ENCODE measurements at places on chromosomes 1 and 21. TPM values are rescaled to one million over a fixed set of nuclear protein-coding genes. Genes with fewer than 3 reads are reported as not detected.

DNA sequence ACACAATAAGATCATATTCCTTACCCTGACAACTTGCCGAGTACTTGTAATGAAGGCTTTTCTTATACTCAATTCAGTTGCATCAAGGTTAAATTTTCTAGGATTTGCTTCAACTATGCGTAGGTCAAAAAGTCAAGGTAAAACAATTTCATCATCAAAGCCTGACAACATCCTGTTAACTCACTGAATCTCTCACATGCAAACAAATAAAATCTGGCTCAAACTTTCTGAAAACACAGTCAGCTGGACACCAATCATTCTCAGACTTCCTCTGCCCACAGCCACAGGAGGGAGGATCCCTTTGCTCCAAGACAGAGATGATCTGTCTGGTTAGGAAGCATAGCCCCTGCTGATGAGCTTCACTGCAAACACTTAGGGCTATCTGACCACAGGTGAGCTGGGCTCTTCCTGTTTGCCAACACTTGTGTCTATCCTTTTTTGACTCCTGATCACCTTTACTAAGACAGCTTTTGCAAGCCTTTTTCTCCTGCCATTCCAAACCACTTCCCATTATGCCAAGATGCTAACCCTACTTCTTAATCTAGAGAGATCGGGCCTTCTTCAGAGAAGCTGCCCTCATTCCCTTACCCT, 20.0 kb downstream of the STX6 start:
- ATAC-seq = no peak

DNA sequence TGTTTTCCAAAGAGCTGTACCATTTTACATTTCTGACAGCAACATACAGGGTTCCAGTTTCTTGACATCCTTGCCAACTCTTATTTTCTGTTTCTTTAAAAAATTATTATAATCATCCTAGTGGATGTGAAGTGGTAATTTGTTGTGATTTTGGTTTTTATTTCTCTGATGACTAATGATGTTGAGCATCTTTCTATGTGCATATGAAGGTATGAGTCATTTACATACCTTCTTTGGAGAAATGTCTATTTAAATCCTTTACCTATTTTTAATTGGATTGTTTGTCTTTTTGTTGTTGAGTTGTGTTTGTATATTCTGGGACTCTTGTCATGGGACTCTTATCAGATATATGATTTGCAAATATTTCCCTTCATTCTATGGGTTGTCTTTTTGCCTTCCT, 20.8 kb upstream of the MPC2 start:
- no peak for ATAC-seq

TFF2 gene
- not detected for total RNA-seq

- no peak for ATAC-seq
These were observed 698.8 kb downstream of the MATN1 start for GRCh38 chr1:30024411-30025195.

GRCh38 chr1:33110477-33110876, 29.5 kb downstream of the AZIN2 start:
- no peak for ATAC-seq

NCAM2 gene
- total RNA-seq = 2.3 TPM

DNA sequence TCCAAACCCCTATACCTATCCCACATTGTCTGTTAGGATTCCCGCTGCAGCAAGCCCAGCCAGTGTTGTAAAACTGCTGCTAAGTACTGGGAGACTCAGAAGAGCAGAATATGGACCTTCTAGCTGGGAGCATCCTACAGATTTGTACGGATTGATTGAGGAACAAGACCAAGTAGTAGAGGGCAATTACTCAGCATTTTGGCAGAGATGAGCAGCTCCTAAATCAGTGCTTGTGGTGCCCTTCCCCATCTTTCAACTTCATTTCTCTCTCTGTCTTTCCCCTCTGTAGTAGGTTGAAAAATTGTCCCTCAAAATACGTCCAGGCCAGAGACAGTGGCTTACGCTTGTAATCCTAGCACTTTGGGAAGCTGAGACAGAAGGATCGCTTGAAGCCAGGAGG, 37.3 kb upstream of the HTR1D start:
- no peak for ATAC-seq

HPCAL4 gene
- 30.1 TPM for total RNA-seq

FHAD1 gene
- total RNA-seq = 1.6 TPM

DNA sequence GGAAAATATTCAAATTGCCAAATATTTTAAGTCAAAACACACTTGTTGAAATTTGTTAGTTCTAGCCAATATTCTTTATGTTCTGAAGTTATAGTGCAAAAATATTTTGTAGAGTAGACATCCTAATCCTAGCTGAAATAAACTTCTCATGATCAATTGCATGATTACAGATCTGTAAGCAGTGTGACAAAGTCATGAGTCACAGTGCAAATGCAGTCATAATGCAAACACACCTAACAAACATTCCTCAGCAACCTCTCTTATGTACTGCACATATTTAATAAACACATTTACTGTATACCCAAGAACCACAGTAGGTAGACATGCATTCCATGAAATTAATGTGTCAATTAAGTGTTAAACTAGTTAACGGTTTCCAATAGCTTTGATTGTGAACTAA, 1857.4 kb downstream of the NCAM2 start:
- no peak for ATAC-seq

DNA sequence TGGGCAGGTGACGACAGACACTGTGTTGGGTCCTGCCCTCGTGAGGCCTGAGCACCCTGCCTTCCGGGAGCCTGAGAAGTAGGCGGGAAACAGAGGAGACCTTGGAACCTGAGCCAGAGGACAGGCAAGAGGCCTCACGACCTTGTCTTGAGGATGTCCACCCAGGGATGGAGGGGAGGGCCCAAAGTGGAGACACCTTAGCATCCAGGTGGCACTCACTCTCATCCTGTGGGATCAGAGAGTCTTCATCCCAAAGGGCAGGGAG, 347.2 kb downstream of the NPHP4 start:
- ATAC-seq = no peak

DNA sequence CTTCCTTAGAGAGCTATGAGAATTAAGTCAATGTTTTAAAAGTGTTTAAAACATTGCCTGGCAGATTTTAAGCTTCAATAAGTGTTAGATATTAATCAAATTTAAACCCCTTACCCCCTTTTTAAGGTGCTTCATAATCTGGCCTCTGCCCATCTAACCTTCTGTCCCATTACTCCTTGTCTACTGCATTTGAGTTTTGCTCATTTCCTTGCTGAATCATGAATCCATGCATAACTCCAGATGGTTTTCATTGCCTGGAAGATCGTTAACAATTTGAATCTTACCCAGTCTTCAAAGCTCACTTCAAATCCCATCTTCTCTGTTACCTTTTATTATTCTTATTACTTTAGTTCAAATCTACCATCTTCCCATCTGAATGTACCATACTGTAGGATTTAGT, 4.6 kb downstream of the HJV start:
- ATAC-seq = no peak

DNA sequence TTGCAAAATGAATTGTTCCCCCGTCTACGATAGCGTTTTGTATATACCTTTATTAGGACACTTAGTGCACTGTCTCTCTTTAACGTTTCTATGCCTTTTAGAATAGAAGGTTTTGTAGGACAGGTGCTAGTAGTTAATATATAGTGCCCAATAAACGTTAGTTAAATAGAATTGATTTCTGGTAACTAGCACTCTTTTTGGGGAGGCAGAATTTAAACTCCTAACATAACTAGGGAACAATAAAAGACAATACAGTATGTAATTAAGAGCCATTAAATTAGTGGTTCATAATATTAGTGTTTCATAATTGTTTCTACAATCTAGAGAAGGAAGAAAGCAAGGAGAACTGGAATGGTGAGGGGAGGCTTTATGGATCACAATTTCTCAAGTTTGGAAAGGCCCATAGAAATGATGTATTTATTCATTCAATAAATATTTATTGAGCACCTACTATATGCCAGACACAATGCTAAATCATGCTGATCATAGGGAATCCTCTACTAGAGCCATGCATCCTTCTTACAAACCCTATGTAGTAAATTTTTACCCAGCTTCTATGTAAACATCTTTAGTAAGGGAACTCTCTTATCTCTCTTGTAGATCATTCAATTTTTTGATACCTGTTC, 742 bp downstream of the POLR3GL start:
- no peak for ATAC-seq

SDC3 gene
- 76.6 TPM for total RNA-seq

DNA sequence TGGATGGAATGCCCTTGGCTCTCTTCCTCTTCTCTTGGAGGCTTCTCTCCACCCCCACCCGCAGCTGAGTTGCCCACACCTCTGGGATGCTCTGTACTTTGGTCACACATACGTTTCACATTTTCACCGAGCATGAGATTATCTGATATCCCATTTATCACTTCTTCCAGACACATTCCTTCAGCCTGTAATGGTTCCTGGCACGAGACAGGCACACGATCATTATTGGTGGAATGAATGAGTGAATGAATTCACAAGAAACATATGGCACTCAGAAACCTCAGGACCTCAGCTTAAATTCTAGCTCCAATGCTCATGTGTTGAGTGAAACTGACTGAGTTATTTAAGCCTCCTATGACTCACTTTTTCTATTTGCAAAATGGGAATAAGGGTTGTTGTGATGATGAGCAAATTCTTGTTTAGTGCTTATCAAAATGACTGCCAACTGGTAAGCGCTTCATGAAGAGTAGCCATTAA, 242.7 kb upstream of the JUN start:
- ATAC-seq = peak; percentile 72

GRCh38 chr1:34320053-34320669, 143.5 kb downstream of the C1orf94 start:
- ATAC-seq = peak; percentile 37

DNA sequence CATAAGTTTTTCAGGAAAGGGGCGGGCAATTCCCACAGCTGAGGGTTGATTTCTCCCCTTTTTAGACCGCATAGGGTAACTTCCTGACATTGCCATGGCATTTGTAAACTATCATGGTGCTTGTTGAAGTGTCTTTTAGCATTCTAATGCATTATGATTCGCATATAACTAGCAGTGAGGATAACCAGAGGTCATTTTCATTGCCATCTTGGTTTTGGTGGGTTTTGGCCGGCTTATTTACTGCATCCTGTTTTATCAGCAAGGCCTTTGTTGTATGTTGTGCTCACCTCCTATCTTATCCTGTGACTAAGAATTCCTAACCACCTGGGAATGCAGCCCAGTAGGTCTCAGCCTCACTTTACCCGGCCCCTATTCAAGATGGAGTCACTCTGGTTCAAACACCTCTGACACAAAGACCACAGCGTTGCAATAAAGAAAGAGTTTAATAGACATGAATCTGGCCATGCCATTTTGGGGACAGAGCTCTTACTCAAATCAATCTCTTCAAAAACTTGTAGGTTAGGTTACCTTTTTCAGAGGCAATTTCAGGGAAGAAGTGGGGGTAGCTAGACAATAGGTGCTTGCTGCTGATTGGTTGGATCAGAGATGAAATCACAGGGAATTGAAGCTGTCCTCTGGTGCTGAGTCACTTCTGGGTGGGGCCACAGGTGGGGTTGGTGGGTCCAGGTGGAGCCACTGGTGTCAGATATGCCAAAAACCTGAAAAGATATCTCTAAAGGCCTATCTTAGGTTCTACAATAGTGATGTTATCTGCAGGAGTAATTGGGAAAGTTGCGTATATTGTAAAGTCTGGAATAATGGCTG, 23.3 kb downstream of the TBX19 start:
- ATAC-seq = no peak

GRCh38 chr1:184393962-184394361, 7.1 kb downstream of the C1orf21 start:
- ATAC-seq = no peak

- no peak for ATAC-seq
These were observed 36.6 kb upstream of the POU2F1 start for GRCh38 chr1:167184081-167184480.

TMEM35B gene
- total RNA-seq = 2.1 TPM

- peak; percentile 69 for ATAC-seq
These were observed 27.0 kb upstream of the HMGB4 start for GRCh38 chr1:33836911-33837310.
